Stimulated activated CD4-positive, alpha-beta T cell treated with anti-CD3 and anti-CD28 coated beads, Interleukin-2, amount 100 ng/mL, for 24 hours (primary cell): ENCODE measurements at places on chromosomes 12 and 14.

- DNase-seq, result no peak
These were observed 19.5 kb upstream of the CRACR2A start for GRCh38 chr12:3772380-3772779.

DNA sequence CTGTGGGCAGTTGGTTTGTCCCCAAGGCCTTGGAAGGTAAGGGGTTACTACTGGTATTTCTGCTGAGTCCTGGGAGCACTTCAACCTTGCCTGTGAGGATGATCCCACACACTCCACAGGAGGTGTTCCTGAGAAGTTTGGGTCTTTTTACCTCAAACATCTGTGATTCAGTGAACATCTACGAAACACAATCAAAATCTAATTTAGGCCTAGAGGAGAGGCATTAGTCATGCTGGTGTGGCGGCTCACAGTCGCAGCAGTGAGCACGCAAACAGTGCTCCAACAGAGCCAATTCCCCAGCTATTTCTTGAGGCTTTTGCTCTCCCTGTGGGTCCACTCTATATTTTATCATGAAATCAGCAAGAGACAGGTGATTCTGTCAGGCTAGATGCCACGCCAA lies 107.6 kb downstream of the APAF1 start:
- no peak for DNase-seq

DNA sequence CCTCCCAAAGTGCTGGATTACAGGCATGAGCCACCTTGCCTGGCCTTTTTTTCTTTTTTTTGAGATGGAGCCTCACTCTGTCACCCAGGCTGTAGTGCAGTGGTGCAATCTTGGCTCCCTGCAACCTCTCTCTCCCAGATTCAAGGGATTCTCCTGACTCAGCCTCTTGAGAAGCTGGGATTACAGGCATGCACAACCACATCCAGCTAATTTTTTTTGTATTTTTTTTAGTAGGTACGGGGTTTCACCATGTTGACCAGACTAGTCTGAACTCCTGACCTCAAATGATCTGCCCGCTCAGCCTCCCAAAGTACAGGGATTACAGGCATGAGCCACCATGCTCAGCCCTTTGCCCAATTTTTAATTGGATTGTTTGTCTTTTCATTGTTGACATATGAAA lies 58.0 kb downstream of the SINHCAF start:
- DNase-seq, result no peak

- DNase-seq, result no peak
These were observed 32.3 kb upstream of the INF2 start for GRCh38 chr14:104657101-104657524.

GRCh38 chr12:114140576-114140975 lies 174.5 kb upstream of the RBM19 start:
- DNase-seq, result no peak

DNA sequence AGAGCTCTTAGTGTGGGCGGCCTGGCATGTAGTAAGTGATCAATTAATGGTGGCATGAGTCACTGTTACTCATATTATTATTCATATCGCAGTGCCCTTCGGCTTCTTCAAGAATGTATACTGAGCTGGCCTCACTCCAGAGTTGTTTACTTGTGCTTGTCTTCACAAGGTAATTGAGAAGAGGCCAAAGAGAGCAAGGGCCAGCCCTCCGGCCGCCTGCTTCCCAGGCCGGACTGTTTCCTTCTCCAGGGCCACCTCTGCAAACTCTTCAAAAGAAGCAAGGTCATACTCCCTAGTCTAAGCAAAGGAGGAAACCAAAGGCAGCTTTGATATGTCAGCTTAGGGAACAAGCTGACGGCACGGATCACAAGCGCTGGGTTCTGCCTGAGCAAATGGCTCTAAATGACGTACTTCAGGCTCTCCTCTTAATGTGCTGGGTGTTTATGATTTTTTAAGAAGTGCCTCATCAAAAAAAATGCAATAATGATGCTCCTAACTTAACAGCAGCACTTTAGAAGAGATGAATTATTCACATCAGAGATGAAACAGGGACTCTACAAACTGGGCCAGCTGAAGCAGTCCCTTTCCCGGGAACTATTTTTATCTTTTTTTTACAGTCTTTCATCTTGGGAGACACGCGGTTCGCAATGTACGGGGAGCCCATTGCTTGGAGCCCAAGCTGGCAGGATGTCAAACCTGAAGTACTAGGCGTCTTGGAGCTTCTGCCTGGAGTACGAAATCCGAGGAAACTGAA lies 65.6 kb upstream of the DLK1 start:
- DNase-seq, result no peak

- no peak for DNase-seq
These were observed 33.0 kb downstream of the BTBD7 start for GRCh38 chr14:93299866-93300265.

DNA sequence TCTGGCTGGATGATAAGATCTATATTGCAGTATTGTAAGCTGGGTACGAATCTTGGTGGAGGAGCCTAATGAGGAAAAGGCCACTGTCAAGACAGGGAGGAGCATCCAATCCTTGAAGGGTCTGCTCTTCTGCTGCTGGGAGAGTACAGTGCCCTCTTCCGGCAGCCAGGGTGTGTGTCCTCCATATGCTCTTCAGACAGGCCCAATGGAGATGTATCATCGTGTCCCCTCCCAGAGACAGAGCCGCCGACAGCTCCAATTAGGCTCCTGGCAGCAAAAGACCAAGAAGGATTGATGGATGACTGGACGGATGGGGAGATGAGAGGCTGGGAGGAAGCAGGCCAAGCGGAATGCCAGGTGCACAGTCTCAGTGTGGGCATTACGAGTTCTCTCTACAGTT lies 51.6 kb upstream of the PIWIL1 start:
- DNase-seq, result no peak

GRCh38 chr14:77714926-77715325 lies 7.0 kb downstream of the SLIRP start:
- no peak for DNase-seq

- DNase-seq, result no peak
These were observed 79.6 kb upstream of the SLC38A2 start for GRCh38 chr12:46452061-46452615.
